B cell (primary cell): ENCODE measurements at places on chromosomes 1 and 21.
A peak's percentile ranks its signal among the peaks of the same experiment; 100 is the strongest.

GRCh38 chr1:49435291-49435690, 588.5 kb downstream of the AGBL4 start:
- no peaks in the 10 kb centered on the region for H3K27me3 ChIP-seq
- no peaks in the 10 kb centered on the region for H3K4me1 ChIP-seq
- H3K27ac ChIP-seq = no peak overlapping the region
- no peaks in the 10 kb centered on the region for H3K36me3 ChIP-seq
- no peak overlapping the region for H3K4me3 ChIP-seq
- DNase-seq = no peak

- H3K4me3 ChIP-seq = no peak overlapping the region
- no peaks in the 10 kb centered on the region for H3K4me1 ChIP-seq
- H3K27ac ChIP-seq = no peak overlapping the region
- peaks cover 14% of the 10 kb centered on the region for H3K27me3 ChIP-seq
- DNase-seq = no peak
Measured at GRCh38 chr21:44703731-44704635, 7.0 kb downstream of the KRTAP10-12 start.

- no peaks in the 10 kb centered on the region for H3K27me3 ChIP-seq
- DNase-seq = no peak
- H3K4me1 ChIP-seq = peaks cover 16% of the 10 kb centered on the region
- H3K4me3 ChIP-seq = no peak overlapping the region
Measured at GRCh38 chr21:44815852-44816628, 1.8 kb downstream of the SUMO3 start.

- DNase-seq = no peak
- H3K36me3 ChIP-seq = no peaks in the 10 kb centered on the region
- H3K4me1 ChIP-seq = no peaks in the 10 kb centered on the region
- no peaks in the 10 kb centered on the region for H3K27me3 ChIP-seq
Measured at GRCh38 chr1:176567190-176567794, 104.3 kb downstream of the PAPPA2 start.

GRCh38 chr21:38611277-38611676, 113.0 kb upstream of the ERG start:
- H3K27me3 ChIP-seq = no peaks in the 10 kb centered on the region
- DNase-seq = no peak
- H3K27ac ChIP-seq = no peak overlapping the region

GRCh38 chr1:237864338-237865244, 26.1 kb downstream of the ZP4 start:
- H3K27ac ChIP-seq = no peak overlapping the region
- H3K36me3 ChIP-seq = no peaks in the 10 kb centered on the region
- H3K27me3 ChIP-seq = no peaks in the 10 kb centered on the region
- DNase-seq = peak; percentile 3
- peaks cover 5% of the 10 kb centered on the region for H3K4me1 ChIP-seq

GRCh38 chr1:12593621-12594066, 24.4 kb downstream of the DHRS3 start:
- H3K27me3 ChIP-seq = peaks cover 27% of the 10 kb centered on the region
- H3K36me3 ChIP-seq = no peaks in the 10 kb centered on the region
- DNase-seq = no peak
- peaks cover 15% of the 10 kb centered on the region for H3K4me1 ChIP-seq

- peaks cover 2% of the 10 kb centered on the region for H3K4me1 ChIP-seq
- H3K4me3 ChIP-seq = no peak overlapping the region
- no peaks in the 10 kb centered on the region for H3K27me3 ChIP-seq
- H3K27ac ChIP-seq = no peak overlapping the region
- H3K36me3 ChIP-seq = peaks cover 15% of the 10 kb centered on the region
Measured at GRCh38 chr1:110951161-110951560, 12.6 kb downstream of the LRIF1 start.

- no peak overlapping the region for H3K4me3 ChIP-seq
- H3K4me1 ChIP-seq = no peaks in the 10 kb centered on the region
- no peaks in the 10 kb centered on the region for H3K27me3 ChIP-seq
Measured at GRCh38 chr1:221303623-221304022, 424.4 kb downstream of the HLX start.

DNA sequence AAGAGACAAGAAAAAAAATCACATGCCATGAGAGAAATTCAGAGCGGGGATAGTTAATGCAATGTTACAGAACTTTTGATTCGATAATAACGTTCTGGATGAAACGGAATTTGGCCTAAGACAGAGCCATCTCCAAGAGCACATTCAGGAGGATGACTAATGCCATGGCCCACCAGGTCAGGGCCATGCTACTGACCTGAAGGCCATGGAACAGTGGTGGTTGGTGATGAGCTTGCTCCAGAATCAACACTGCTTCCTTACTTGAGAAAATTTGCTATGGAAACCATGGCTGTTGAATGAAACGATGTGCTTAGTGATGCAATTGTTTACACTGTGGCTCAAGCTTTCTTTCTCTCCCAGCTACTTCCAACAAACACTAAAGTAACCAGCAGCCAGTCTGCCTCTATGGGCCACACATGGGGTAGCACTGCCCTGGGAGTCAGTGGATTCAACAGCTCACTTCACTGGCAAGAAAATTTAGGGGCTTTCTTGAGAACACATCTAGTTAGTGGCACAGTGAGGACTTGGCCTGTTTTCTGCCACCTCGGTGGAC, 299.1 kb downstream of the PCP4 start:
- no peak overlapping the region for H3K27ac ChIP-seq
- DNase-seq = no peak
- H3K4me3 ChIP-seq = no peak overlapping the region
- no peaks in the 10 kb centered on the region for H3K36me3 ChIP-seq
- H3K27me3 ChIP-seq = no peaks in the 10 kb centered on the region

- no peaks in the 10 kb centered on the region for H3K4me1 ChIP-seq
- H3K27me3 ChIP-seq = no peaks in the 10 kb centered on the region
- no peak overlapping the region for H3K4me3 ChIP-seq
Measured at GRCh38 chr1:53409233-53409632, 50.0 kb upstream of the DMRTB1 start.

GRCh38 chr1:197781968-197782721, 6.9 kb upstream of the DENND1B start:
- H3K27me3 ChIP-seq = no peaks in the 10 kb centered on the region
- no peak for DNase-seq
- H3K36me3 ChIP-seq = no peaks in the 10 kb centered on the region
- H3K27ac ChIP-seq = no peak overlapping the region

DNA sequence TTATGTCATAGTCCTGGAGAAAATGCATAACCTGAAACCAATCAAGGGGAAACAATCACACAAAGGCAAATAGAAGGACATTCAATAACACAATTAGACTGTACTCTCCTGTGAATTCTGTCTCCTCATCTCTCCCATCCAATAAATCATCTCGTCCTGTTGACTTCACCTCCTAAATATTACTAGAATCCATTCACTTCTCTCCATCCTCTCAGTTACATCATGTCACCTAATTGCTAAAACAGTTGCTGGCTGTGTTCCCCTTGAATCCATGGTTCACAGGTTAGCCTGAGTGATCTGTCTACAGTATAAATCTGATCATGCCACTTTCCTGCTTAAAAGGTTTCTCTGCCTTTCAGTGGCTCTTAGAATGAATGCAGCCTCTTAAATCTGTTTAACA, 220.2 kb downstream of the TGFB2 start:
- no peaks in the 10 kb centered on the region for H3K4me1 ChIP-seq
- no peaks in the 10 kb centered on the region for H3K27me3 ChIP-seq
- no peak overlapping the region for H3K4me3 ChIP-seq
- no peak for DNase-seq
- H3K36me3 ChIP-seq = no peaks in the 10 kb centered on the region
- H3K27ac ChIP-seq = no peak overlapping the region

- H3K36me3 ChIP-seq = no peaks in the 10 kb centered on the region
- H3K4me3 ChIP-seq = no peak overlapping the region
Measured at GRCh38 chr1:224820341-224820740, 109.1 kb upstream of the DNAH14 start.

DNA sequence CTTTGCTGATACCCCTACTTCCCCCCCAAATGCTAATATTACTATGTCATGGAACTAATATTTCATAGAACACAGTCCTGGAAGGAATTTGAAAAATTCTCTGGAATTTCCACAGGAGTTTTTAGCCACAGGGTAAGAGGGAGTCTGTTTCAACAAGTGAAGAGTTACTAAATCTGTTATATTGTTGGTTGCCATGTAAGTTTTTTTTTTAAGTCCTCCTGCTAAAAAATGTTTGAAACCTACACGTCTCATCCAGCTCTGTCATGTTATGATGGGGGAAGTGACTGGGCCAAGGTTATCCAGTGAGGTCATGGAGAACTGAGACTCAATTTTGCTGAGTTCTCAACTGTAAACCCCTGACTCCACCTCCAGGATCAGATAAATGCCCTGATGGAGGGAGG, 60.8 kb upstream of the USP24 start:
- no peaks in the 10 kb centered on the region for H3K27me3 ChIP-seq
- H3K4me3 ChIP-seq = no peak overlapping the region
- peaks cover 16% of the 10 kb centered on the region for H3K4me1 ChIP-seq

DNA sequence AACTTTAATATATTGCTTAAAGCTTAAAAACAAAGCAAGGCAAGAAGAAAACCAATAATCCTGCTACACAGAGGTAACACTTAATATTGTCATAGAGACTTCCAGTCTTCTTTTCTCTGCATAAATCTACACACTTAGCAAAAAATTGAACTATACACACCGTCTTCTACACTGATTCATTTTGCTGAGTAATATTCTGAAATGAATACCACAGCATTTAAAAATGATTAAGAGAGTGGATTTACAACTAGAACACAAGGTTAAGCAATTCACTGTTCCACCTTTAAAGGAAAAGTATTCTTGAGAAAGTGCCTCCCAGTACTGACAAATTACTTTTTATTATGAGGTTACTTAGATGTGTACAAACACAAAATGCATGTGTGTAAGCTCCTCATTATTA, 22.2 kb upstream of the ITPKB start:
- no peaks in the 10 kb centered on the region for H3K4me1 ChIP-seq
- peaks cover 8% of the 10 kb centered on the region for H3K27me3 ChIP-seq

DNA sequence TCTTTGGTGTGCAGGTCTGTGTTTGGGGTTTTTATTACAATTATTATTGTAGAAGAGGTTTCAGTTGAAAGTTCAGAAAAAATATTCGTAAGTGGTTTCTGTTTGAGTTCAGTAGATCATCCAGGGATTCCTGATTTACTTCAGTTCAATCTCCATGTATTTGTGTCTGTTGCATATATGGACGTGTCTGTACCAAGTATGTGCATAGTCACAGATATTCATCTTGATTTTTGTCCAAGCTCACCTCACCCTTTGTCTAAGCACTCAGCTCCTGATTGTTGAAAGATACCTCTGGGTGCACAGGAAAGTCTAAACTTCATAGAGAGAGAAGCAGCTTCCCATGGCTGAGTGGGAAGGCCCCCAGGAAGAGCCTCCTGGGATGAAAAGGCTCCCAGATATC, 141.7 kb downstream of the TBX15 start:
- H3K4me3 ChIP-seq = no peak overlapping the region
- DNase-seq = no peak
- no peaks in the 10 kb centered on the region for H3K36me3 ChIP-seq

DNA sequence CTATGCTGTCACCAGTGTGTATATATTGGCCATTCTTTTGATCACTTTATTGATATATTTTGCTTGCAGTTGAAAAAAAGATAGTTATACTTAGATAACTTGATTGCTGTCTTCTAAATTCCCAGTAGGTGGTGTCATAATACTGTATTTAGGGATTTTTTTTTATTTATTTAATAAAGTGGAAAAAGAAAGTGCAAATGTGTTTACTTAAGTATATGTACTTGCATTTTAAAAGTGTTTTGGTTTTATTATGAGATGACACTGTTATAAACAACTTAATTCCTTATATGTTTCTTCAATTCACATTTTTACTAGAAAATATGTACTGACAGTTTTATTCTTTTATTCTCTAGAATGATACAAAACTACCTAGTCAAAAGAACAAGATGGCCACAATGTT, 164.8 kb downstream of the USP25 start:
- H3K4me3 ChIP-seq = no peak overlapping the region
- no peak for DNase-seq
- H3K27ac ChIP-seq = no peak overlapping the region
- H3K27me3 ChIP-seq = no peaks in the 10 kb centered on the region
- H3K36me3 ChIP-seq = no peaks in the 10 kb centered on the region

DNA sequence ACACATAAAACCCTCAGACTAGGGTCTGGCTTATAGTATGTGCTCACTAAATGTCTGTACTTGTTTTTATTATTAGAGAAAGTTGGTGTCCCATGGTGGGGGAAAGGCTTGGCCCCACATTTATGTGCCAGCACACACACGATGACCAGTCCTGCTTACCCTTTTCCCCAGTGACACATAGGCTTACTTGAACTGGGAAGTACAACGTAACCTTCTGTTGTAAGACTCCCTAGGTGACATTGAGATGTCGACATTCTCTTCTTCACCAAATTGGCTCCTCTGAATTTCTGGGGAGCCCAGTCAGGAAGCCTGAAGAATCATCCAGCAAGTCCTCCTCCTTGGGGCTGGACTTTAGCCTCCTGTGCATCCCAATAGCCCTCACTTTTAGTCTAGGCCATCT, 1.7 kb upstream of the MECR start:
- no peaks in the 10 kb centered on the region for H3K36me3 ChIP-seq
- H3K27me3 ChIP-seq = peaks cover 20% of the 10 kb centered on the region
- no peak overlapping the region for H3K4me3 ChIP-seq
- no peak overlapping the region for H3K27ac ChIP-seq

DNA sequence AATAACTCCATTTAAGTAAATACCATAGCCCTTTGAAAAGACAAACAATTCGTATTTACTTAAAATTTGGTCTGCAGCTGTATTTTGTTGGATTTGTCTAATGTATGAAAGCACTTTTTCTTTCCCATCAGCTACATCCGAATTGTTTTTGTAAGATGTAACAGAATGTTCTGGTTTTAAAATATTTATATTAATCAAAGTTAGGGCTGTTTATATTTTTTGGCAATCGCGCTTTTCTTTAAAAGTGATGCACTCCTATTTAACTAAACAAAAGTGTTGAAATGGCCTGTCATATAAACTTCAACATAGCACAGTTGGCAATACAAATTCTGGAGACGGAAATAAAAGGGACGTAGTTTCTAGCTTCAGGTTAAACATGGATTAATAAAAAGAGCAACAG, 216.3 kb upstream of the ADGRL2 start:
- H3K36me3 ChIP-seq = no peaks in the 10 kb centered on the region
- no peak overlapping the region for H3K4me3 ChIP-seq
- no peak overlapping the region for H3K27ac ChIP-seq
- no peaks in the 10 kb centered on the region for H3K4me1 ChIP-seq
- DNase-seq = no peak
- no peaks in the 10 kb centered on the region for H3K27me3 ChIP-seq

GRCh38 chr1:244068567-244068966, 17.5 kb downstream of the ZBTB18 start:
- no peak overlapping the region for H3K27ac ChIP-seq
- H3K27me3 ChIP-seq = no peaks in the 10 kb centered on the region
- DNase-seq = no peak
- H3K36me3 ChIP-seq = no peaks in the 10 kb centered on the region
- H3K4me3 ChIP-seq = no peak overlapping the region
- H3K4me1 ChIP-seq = peaks cover 6% of the 10 kb centered on the region
